ENCODE measurements at places on chromosomes 2 and 18.

- DNase-seq: no peak
Observed at GRCh38 chr2:43559391-43560230, 36.2 kb downstream of the THADA start.

GRCh38 chr18:45317948-45318640 lies 297.2 kb upstream of the SLC14A2 start:
- no peak for DNase-seq

DNA sequence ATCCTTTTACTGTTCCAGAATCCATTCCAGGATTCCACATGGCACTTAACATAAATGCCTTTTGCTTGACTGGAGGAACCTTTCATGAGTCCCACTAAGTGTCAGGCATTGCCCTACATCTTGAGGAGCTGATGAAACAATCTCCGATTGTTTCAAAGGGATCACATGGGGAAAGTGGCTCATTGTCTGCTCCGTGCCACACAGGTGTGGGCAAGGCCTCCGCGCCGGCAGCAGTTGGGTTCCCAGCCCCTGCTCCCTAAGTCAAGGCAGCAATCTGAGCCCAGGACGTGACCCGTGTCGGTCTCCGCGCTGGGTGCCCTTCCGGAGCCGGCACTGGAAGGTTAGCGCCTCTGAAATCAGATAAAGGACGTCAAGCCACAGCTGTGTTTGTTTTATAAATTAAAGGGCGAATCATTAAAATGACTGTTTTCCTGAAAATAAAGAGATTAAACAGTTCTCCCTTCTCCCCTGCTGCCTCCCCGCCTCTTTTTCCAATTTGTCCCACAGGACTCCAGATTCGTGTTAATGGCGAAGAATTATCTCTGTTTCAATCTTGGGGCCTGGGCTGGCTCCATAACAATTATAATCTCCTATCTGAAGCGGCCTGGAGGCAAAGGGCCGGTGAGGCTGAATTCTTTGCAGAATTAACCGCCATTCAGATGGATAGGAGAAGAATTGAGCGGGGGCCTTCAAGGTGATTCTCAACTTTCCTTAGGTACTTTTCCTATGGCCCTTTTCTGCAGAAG lies 84.3 kb upstream of the FZD7 start:
- DNase-seq: no peak

- no peak for DNase-seq
Observed at GRCh38 chr2:64819774-64820688, 166.3 kb upstream of the SERTAD2 start.

GRCh38 chr18:961644-962355 lies 57.1 kb downstream of the ADCYAP1 start:
- no peak for DNase-seq

DNA sequence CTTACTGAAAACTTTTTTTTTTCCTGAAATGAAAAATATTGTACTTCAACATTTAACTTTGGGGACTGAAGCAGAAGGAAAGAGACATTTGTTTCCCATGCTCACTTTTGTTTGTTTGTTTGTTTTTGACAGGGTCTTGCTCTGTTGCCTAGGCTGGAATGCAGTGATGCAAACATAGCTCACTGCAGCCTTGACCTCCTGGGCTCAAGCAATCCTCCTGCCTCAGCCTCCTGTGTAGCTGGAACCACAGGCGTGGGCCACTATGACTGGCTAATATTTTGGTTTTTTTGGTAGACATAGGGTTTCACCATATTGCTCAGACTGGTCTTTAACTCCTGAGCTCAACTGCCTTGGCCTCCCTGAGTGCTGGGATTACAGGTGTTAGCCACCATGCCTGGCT lies 70.9 kb upstream of the SPTBN1 start:
- DNase-seq: no peak

GRCh38 chr2:152200565-152201465 lies 25.3 kb upstream of the STAM2 start:
- peak; percentile 94 for DNase-seq

GRCh38 chr2:232367016-232367415 lies 11.5 kb upstream of the ALPP start:
- DNase-seq: no peak
